Glomerular endothelial cell (primary cell): ENCODE measurements at places on chromosomes 3 and 15. TPM values are rescaled to one million over a fixed set of nuclear protein-coding genes. Genes with fewer than 3 reads are reported as not detected.

SNURF gene
- 2.6 and 2.8 TPM in 2 replicates for total RNA-seq

CCR9 gene
- not detected in 2 replicates for total RNA-seq

ENTPD3 gene
- 0.24 TPM in 1 of 2 replicates, not detected in the other for total RNA-seq

DTWD1 gene
- total RNA-seq, result 8.6 and 12.6 TPM in 2 replicates

GRK7 gene
- total RNA-seq, result not detected in 2 replicates

GCNT3 gene
- 5.5 TPM in 1 of 2 replicates, not detected in the other for total RNA-seq

TNNC1 gene
- total RNA-seq, result not detected in 2 replicates

ZNF385D gene
- total RNA-seq, result 2.2 and 3.7 TPM in 2 replicates

CD200 gene
- total RNA-seq, result 0.92 and 9.9 TPM in 2 replicates

SPTSSB gene
- not detected in 2 replicates for total RNA-seq

KIF7 gene
- total RNA-seq, result 5.1 and 10.4 TPM in 2 replicates

PCLAF gene
- total RNA-seq, result 8.5 and 10.9 TPM in 2 replicates

SMAD6 gene
- total RNA-seq, result 4.7 and 15.6 TPM in 2 replicates
